ENCODE measurements at places on chromosomes 7 and 10. TPM values are rescaled to one million over a fixed set of nuclear protein-coding genes. Genes with fewer than 3 reads are reported as not detected.
A peak's percentile ranks its signal among the peaks of the same experiment; 100 is the strongest.

Gene FKBP6
- not detected for total RNA-seq

GRCh38 chr10:9137368-9137767 is 1082.9 kb downstream of the GATA3 start:
- no peak for DNase-seq
- no peaks in the 10 kb centered on the region for H3K36me3 ChIP-seq
- no peaks in the 10 kb centered on the region for H3K4me1 ChIP-seq
- H3K4me3 ChIP-seq: no peak overlapping the region
- H3K27me3 ChIP-seq: no peaks in the 10 kb centered on the region

DNA sequence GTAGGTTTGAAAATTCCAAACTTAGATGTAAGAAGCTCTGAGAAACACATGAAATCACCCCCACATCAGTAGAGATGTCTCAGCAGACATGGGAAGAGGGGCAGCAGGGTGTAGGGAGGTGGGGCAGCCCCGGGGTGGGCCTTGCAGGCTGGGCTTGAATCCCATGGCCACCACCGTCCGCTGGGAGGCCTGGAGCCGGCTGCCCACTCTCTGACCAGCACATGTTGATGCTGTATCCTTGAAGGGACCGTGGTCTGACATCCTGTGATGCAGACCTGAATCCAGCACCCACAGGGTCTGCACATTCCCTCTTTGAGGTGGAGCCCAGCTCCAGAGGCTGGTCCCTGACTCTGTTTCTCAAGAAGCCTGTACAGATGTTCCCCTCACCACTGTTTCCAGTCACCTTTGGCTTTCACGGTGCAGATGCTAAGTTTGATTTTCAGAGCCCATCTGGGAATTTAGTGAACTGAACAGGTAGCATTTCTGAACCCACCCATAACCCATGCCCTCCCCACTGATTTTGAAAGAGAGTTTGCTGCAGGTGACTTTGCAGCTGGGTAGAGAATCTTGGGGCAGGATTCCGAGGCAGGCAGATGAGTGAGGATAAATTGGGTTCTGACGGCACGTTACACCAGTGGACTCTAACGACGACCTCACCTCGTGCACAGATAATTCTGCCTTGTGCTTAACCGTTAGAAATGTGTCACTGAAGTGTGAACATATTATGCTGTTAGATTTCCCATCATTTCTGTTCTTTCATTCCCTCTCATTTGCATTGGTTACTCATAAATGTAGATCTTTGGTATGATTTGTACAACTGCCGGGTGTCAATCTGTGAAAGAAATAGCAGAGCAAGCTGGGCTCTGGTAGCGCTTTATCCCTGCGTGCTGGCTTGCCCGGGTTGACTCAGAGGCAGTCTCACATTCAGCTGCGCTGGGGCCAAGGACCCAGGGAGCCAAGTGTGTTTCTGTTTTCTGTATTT is 45.7 kb downstream of the IKZF1 start:
- peaks cover 70% of the 10 kb centered on the region for H3K36me3 ChIP-seq
- H3K4me1 ChIP-seq: peaks cover 96% of the 10 kb centered on the region
- H3K4me3 ChIP-seq: peak overlapping the region; percentile 64
- H3K27ac ChIP-seq: peak overlapping the region; percentile 94
- no peaks in the 10 kb centered on the region for H3K27me3 ChIP-seq

Gene HOXA9
- not detected for total RNA-seq

DNA sequence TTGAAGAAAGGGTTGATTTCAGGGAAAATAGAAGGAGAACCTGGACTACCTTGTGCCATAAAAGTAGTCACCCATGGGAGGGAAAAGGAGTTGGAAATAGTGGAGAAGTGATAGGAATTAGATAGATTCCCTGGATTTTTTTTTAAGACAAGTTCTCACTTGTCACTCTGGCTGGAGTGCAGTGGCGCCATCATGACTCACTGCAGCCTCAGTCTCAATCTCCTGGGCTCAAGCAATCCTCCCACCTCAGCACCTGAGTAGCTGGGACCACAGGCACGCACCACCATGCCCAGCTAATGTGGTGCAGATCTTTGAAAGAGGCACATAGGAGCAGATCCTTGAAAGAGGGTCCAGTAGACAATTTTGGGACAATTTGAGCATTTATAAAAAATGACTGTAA is 9.5 kb upstream of the BLNK start:
- H3K36me3 ChIP-seq: no peaks in the 10 kb centered on the region
- H3K4me3 ChIP-seq: no peak overlapping the region
- H3K27ac ChIP-seq: no peak overlapping the region
- H3K4me1 ChIP-seq: no peaks in the 10 kb centered on the region

- H3K27me3 ChIP-seq: no peaks in the 10 kb centered on the region
- no peak overlapping the region for H3K4me3 ChIP-seq
- no peaks in the 10 kb centered on the region for H3K36me3 ChIP-seq
Measured at GRCh38 chr7:136940917-136941316, 72.5 kb downstream of the CHRM2 start.

DNA sequence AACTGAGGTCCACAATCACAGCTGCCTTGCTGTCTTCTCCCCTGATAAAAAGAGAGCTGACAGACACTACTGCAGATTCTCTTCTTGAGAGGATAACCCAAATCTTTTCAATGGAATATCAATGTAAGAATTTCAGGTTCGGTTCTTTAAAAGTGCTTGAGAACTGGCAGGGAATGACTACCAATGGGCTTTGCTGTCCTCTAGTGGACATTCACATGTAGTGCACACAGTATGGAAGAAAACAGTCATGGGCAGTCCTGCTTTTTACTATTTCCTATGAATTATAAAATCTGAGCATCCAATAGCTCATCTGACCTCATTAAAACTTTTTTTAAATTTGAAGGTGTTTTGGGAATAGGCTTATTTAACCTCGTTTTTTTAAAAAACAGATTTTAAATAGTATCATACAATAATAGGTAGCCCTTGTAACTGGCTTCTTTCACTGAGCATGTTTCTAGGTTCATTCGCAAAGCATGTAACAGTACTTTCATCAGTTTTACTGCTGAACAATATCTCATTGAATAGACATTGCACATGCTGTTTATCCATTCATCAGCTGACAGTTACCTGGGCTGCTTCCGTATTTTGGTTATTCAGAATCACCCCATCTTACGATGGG is 18.3 kb downstream of the FZD9 start:
- no peaks in the 10 kb centered on the region for H3K27me3 ChIP-seq
- DNase-seq: no peak
- H3K27ac ChIP-seq: no peak overlapping the region
- H3K4me3 ChIP-seq: no peak overlapping the region
- H3K4me1 ChIP-seq: peaks cover 29% of the 10 kb centered on the region

DNA sequence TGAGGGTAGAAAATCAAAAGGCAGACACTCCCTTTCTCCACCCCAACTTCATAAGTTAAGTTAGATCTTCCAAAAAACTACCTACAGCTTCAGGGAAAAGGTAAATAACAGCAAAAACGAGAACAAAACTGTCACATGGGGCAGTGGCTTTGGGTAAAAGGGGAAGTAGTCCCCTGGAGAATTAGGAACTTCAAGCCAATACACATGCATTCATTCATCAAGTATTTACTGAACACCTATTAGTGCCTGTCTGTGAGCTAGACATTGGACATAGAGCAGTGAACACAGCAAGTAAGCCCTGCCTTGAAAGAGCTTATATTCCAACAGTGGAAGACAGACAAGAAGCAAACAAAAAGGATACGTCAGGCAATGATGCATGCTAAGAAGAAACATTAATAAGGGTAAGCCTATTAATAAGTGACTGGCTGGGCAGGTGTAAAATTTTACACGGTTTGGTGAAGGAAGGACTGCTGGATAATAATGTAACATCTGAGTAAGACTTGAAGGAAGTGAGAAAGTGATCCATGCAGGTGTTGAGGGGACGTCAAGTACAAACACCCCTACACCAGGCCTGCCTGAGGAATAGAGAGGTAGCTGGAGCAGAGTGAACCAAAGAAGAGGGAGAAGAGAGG is 69.6 kb upstream of the RAPGEF5 start:
- H3K27ac ChIP-seq: no peak overlapping the region
- H3K27me3 ChIP-seq: no peaks in the 10 kb centered on the region
- no peak overlapping the region for H3K4me3 ChIP-seq
- no peak for DNase-seq
- no peaks in the 10 kb centered on the region for H3K4me1 ChIP-seq
- H3K36me3 ChIP-seq: peaks cover 1% of the 10 kb centered on the region

Gene EPHB6
- total RNA-seq: 7.5 TPM

DNA sequence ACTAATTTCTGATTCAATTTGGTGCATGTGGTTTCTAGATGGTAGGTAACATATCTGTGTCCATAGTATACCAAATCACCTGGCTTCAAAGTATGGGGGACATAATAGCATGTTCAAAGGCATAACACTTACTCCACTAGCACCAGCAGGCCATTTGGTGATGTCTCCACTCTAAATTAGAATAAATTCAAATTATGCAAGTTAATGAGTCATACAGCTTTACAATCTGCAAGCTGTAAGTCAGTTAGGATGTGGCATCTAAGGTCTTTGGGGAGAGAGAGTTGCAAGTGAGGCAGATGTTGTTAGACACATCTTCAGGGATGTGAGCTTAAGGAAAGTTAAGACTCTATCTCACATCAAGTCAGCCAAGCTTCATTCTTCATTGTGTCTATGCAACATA is 506.4 kb upstream of the GRM3 start:
- no peaks in the 10 kb centered on the region for H3K27me3 ChIP-seq
- H3K36me3 ChIP-seq: no peaks in the 10 kb centered on the region
- no peak for DNase-seq
- H3K4me3 ChIP-seq: no peak overlapping the region
